Stimulated activated CD8-positive, alpha-beta memory T cell treated with anti-CD3 and anti-CD28 coated beads, Interleukin-4, amount 100 ng/mL, for 4 hours (primary cell): ENCODE measurements at places on chromosomes 13 and 19.

DNA sequence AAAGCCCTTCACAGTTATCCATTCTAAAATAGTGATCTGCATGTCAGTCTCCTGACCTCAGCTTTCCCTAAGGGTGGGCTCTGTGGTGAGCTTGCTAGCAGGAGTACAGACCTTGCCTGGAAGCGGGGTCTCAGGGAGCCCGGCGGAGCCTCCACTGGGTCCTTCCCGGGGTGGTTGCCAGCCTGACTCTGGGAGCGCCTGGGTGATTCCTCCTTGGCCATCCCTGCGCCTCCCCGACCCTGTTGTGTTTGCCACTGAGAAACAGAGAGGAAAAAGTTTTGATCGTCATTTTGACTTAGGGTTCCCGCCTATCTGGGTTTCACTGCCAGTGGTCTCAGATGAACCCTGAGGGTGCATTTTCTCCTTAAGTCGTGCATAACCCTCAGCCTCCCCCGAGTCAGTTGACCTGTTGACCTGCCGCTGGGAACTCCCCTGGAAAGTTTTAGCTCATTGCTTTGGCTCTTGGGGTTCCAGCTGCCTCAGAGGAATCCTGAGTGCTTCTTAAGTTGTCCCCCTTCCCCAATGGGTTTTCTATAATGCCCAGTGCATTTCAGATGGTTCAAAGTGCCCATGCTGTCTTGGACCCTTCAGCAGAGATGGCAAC, 117.8 kb downstream of the RAB20 start:
- DNase-seq, result no peak

GRCh38 chr13:41008349-41008980, 10.7 kb downstream of the ELF1 start:
- no peak for DNase-seq

DNA sequence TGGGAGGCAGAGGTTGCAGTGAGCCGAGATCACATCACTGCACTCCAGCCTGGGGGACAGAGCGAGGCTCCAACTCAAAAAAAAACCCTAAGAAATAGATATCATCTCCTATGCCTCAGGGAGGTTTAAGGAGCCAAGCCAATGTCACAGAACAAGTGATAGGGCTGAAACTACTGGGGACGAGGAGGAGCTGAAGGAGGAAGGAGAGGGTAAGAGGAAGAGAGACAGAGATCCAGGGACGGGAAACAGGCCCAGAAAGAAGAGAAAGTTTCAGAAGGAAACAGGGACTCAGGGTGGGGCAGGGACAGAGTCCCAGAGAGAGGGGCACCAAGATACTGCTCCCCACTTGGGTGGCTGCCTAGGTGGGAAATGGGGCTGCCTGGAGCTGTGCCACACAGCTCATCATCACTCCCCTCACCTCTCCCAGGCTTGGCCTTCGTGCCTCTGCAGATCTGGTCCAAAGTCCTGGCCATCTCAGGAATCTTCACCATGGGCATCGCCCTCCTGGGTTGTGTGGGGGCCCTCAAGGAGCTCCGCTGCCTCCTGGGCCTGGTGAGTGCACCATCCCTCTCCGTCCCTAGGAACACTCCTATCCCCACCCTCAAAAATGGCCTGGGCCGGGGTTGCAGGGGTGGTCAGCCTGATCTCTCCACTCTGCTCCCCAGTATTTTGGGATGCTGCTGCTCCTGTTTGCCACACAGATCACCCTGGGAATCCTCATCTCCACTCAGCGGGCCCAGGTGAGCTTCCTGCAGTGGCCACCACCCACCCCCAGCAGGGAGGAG, 1.5 kb downstream of the CD37 start:
- DNase-seq, result no peak

DNA sequence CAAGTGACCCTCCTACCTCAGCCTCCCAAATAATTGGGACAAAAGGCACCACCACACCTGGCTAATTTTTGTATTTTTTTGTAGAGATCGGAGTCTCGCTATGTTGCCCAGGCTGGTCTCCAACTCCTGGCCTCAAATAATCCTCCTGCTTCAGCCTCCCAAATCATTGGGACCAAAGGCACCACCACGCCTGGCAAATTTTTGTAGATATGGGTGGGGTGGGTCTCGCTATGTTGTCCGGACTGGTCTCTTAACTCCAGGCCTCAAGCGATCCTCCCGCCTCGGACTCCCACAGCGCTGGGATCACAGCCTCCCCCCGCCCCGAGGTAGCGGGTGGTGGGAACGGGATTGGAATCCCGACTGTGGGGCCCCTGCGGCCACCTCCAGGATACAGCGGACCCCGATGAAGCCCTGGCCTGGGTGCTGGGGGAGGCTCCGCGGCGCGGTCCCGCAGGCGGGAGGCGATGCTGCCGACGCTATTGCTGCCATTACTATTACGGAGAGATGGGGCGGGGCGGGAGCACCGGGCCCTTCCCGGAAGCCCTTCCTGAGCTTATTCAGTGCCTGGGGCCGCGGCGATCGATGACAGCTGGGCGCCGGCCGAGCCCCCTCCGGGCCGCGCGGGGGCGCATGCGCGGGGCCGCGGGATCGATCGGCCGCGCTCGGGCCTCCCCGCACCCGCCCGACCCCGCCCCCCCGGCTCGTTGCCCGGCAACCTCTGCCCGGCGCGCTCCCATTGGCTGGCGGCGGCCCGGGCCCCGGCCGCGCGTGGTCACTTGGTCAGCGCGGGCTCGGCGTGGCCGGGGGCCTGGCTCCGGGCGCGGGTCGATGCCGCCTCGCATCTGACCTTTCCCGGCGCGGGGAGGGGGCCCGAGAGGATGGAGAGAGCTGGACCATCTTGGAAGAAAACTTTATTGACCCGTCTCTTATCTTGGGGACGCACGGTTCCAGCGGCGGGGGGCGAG, 27.9 kb upstream of the ONECUT3 start:
- DNase-seq, result no peak

DNA sequence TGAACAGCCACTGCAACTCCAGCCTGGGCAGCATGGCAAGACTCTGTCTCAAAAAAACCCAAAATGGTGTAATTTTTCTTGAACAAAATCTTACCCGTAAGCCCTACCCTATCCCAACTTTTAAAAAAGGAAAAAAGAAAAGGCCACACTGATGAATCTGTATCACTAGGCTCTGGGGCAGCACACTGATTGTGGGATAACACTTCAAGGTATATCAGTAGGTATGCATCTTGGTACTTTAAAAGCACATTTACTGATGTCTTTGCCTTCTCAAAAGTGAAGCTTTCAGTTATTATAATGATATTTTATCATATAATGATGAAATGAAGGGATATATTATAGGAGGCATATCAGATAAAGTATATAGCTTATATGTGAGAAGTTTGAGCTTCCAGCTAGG, 24.3 kb downstream of the ZNF112 start:
- no peak for DNase-seq

DNA sequence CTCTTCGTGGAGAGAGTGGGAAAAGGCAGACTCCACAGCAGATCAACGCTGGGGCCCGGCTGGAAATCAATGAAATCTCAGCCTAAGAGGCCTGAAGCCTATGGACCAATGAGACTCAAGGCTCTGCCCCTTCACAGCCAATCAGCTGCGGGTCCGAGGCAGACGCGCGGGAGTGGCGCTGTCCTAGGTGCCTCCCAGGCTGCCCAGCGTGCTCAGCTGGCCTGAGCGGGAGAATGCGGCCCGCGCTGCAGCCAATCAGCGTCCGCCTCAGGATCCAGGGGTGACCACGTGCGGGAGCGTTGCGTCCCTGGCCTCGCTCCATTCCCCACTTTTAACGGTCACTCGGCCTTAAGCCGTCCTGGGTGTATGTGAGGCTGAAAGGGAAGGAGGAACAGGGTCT, at the start of gene ZBTB32:
ZBTB32 (plus strand) TSS at position 341 of the 400 bp plus-strand sequence. CDS start 10,069 bp downstream, outside the sequence.
- no peak for DNase-seq

GRCh38 chr19:46269101-46269500, 27.7 kb upstream of the HIF3A start:
- no peak for DNase-seq

GRCh38 chr13:27663947-27664346, 42.3 kb downstream of the POLR1D start:
- DNase-seq, result no peak

GRCh38 chr13:45367358-45367757, 26.4 kb upstream of the TPT1 start:
- DNase-seq, result peak; percentile 70

GRCh38 chr19:45099467-45100191, 6.7 kb downstream of the PPP1R37 start:
- no peak for DNase-seq

DNA sequence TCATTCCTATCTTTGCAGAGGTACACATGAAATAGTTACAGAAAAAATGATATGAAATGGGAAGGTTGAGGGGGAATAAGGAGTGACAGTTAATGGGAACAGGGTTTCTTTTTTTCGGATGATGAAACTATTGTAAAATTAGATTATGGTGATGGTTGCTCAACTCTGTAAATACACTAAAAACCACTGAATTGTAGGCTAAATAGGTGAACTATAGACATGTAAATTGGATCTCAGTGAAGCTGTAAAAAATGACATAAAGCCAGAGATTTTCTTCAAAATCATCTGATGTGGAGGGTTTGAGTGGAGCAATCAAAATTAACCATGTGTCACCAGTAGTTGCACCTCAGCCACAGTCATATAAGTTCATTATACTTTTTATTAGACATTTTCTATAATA, 6.6 kb upstream of the FLT3 start:
- no peak for DNase-seq

DNA sequence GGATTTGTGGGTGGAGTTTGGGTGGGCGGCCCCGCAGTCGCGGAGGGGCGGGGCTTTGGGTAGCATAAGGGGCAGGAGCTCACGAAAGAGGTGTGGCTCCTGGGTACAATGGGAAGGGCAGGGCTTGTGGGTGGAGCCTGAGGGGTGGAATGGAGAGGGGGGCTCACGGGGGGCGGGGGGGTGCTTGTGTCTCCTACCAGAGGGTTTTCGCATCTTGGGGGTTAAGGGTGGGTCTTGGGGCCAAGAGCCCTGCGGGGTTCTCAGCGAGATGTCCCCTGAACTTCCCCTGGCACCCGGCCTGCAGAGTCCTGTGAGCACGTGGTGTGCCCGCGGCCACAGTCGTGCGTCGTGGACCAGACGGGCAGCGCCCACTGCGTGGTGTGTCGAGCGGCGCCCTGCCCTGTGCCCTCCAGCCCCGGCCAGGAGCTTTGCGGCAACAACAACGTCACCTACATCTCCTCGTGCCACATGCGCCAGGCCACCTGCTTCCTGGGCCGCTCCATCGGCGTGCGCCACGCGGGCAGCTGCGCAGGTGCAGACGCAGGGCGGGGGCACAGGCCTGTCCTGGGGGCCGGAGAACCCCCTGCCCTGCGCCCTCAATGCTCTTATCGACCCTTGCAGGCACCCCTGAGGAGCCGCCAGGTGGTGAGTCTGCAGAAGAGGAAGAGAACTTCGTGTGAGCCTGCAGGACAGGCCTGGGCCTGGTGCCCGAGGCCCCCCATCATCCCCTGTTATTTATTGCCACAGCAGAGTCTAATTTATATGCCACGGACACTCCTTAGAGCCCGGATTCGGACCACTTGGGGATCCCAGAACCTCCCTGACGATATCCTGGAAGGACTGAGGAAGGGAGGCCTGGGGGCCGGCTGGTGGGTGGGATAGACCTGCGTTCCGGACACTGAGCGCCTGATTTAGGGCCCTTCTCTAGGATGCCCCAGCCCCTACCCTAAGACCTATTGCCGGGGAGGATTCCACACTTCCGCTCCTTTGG, 5.1 kb downstream of the FSTL3 start:
- no peak for DNase-seq

DNA sequence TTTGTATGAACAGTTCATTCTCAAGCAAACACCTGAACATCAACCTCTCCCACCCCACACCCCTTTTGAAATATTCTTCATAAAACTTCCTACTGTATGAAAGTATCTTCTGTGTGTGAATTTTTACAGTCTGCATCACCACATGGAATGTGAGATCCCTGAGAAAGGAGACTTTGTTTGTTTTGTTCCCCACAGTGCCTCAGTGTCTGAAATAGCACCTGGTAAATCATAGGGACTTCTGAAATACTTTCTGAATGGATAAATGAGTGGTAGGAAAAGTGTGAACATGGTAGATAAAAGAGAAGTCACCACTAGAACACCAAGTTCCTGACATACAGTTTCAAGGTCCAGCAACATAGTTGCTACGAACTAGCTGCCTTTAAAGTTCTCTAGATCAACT, 1071.2 kb downstream of the EFNB2 start:
- DNase-seq, result no peak

- no peak for DNase-seq
Observed at GRCh38 chr19:28228854-28229253, 984.1 kb downstream of the UQCRFS1 start.

GRCh38 chr19:17001603-17002183, 24.9 kb downstream of the CPAMD8 start:
- DNase-seq, result peak; percentile 42

DNA sequence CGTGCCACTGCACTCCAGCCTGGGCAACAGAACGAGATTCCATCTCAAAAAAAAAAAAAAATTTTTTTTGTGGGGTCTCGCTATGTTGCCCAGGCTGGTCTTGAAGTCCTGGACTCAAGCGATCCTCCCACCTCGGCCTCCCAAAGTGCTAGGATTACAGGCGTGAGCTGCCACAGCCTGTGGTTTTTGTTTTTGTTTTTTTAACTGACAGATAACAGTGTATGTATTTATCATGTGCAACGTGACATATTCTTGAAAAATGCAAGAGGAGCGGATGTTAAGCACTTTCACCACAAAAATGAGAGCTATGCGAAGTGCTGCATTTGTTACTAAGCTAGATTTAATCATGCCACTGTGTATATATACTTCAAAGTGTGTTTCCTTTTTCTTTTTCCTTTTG, 49.0 kb downstream of the ARHGEF18 start:
- no peak for DNase-seq

GRCh38 chr13:39047560-39047959, 9.3 kb downstream of the NHLRC3 start:
- DNase-seq, result no peak

DNA sequence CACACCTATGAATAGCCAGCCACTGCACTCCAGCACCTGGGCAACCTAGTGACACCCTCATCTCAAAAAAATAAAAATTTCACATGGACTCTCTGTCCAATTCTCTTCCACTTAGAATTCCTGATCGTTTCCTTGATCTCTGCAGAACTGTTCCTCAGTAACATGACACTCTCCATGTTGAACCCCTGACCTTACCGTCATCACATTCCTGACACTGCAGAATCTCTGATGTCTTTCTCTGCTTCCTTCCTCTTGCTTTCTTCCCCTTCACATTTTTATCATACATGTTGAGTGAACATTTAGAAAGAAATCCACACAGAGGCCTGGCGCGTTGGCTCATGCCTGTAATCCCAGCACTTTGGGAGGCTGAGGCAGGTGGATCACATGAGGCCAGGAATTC, 15.0 kb downstream of the ZNF114 start:
- no peak for DNase-seq

- DNase-seq, result no peak
Observed at GRCh38 chr13:78608252-78608687, 4.9 kb upstream of the POU4F1 start.

GRCh38 chr19:3404324-3405260, 38.2 kb downstream of the NFIC start:
- no peak for DNase-seq

DNA sequence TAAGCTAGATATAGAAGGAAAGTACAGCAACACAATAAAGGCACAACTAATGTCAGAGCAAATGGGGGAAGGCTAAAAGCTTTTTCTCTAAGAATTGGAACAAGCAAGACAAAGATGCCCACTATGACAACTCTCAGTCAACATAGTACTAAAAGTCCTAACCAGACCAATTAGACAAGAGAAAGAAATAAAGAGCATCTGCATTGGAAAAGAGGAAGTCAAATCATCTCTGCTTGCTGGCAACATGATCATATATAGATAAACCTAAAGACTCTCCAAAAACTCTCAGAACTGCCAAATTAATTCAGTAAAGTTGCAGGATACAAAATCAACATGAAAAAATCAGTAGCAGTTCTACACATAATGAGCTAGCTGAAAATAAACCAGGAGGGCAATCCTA, 542.0 kb downstream of the DIAPH3 start:
- DNase-seq, result no peak
